ENCODE measurements at places on chromosomes 3 and 15.

GRCh38 chr3:177893331-177893730 is 642.9 kb upstream of the KCNMB2 start:
- no peak for DNase-seq

DNA sequence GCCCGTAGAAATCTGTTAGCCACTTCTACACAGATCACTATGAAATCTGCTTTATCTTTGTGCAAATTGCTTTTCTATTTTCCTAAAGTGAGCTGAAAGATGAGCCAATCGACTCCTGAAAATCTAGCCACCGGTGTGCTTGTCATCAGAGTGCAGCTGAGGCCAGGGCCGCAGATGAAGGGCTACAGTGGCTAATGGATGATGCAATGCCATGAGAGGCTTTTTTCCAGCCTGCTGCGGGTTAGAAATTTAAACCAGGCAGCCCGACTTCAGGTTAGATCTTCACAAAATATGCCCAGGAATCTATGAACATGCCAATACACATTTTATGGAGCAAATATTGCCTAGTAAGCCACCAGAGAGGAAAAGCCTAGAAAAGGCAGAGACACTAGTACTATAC is 948.2 kb upstream of the CFAP20DC start:
- no peak for DNase-seq

GRCh38 chr3:147521646-147522045 is 112.5 kb downstream of the ZIC1 start:
- DNase-seq, result no peak

- peak; percentile 72 for DNase-seq
Observed at GRCh38 chr3:196501316-196502044, 2.1 kb downstream of the RNF168 start.

DNA sequence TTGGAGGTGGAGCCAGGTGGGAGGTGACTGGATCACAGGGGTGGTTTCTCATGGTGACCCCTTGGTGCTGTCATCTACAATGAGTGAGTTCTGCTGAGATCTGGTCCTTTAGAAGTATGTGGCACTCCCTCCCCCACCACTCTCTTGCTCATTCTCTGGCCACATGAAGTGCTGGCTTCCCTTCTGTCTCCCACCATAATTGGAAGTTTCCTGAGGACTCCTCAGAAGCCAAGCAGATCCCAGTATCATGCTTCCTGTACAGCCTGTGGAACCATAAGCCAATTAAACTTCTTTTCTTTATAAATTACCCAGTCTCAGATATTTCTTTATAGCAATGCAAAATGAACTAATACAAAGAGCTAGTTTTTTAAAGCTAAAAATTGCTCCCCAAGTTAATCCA is 54.7 kb downstream of the SLC41A3 start:
- no peak for DNase-seq

DNA sequence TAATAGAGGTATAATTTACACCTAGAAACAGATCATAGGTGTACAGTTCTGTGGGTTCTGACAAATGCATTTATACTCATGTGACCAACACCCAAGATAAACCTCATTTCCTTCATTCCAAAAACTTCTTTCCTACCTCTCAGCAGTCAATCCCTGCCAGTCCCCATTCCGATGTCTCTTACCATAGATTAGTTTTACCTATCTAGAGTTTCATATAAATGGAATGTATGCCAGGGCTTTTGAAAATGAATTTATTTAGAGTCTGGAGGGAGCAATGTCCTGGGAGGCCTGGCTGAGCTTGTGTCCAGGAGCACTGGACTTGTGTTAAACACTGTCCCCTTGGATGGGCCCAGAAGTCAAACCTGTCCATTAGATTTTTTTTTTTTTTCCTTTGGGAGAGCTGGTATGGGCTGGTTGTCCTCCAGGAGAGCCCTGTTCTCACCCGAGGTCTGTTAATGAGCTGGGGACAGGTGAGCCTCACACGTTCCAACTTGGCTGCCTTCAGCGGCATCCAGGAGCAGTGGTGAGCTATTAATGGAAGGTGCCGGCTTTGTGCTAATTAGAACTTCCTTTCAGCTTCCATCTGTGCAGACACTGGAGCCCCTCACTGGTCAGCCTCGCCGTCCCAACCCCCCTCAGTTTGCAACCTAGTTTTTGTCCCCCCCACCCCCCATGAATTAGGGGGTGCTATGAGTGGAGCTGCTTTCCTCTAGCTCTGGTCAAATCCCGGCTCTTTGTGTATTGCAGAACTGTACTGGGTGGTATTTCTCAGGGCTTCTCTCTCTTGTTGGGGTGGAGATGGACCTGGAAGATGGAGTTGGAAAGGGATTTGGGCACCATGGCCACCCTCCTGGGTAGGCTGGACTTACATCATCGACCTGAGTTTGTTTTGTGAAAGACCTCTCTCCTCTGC is 40.7 kb upstream of the POLG start:
- DNase-seq, result no peak

DNA sequence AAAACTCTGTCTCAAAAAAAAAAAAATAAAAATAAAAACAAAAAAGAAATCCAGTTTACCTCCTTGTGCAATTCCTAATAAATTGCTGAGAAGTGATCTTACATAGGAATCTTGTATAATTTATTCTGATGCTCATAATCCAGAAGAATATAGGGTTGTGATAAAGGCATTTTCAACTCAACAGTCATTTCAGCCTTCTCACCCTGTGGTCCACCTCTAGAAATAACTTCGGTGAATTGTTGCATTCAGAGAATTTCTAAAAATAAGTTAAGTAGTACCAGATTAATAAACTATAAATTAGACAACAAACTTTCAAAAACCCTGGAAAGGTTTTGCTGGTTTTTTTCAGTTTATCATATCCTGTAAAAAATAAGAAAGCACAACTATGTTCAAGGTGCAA is 20.2 kb downstream of the RAF1 start:
- DNase-seq, result no peak

DNA sequence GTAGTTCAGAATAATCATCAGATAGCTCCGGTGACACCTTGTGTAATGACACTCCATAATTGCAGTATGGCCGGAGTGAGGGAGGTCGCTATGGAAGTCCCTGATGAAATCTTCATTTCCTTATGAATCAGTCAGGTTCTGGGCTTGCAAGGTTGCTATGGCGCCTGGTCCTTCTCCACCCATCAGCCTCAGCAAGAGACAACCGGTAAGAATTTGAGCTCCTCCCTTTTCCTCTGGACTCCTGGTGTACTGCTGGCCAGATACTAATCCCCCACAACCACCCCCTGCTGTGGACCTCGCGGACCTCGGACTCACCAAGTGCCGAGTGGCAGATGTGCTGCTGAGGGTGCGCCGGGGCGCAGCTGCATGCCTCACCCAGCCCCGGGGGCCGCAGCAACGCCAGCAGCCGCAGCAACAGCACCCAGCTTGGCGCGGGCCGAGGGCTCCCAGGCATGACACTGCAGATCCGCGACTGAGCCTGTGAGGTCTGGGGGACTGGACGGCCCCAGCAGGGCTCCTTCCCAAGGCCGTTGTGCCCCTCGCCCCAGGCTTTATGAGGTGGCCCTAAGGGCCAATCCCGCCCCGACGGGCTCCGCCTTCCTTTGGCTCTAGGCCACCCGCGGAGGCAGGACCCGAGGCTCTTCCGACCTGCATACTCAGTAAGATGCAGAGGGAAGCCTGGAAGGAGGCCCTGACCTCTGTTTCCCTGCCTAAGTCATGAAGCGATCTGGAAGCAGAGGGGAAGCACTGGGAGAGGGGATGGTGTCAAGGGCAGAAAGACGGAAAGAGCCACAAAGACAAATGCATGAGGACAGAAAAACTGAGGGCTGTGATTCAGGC is at the start of gene TIMP4:
TIMP4 (minus strand) TSS at position 526 of the 840 bp plus-strand sequence; CDS start at position 454, 72 bp downstream.
- DNase-seq, result peak; percentile 89

DNA sequence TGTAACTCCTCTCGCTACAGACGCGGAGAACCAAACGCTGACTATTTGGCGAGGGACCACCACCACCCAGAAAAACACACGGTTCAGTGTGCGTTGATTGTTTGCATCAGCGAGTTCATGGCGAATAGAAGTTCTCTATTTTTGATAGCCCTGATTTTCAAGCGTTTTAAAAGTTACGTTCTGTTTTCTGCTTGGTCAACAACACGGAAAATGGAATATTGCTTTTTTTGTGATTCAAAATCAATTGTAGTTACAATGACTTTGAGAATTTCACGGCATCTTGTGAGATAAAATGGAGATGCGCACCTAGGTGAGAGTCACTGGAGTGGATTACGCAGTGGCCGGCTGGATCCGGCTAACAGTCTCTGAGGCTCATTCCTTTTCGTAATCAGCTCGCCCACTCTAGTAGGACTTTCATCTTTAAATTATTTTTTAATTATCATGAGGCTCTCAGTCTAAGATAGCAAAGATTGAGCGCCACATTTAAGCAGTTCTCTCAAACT is 54.8 kb downstream of the CCDC54 start:
- DNase-seq, result no peak

DNA sequence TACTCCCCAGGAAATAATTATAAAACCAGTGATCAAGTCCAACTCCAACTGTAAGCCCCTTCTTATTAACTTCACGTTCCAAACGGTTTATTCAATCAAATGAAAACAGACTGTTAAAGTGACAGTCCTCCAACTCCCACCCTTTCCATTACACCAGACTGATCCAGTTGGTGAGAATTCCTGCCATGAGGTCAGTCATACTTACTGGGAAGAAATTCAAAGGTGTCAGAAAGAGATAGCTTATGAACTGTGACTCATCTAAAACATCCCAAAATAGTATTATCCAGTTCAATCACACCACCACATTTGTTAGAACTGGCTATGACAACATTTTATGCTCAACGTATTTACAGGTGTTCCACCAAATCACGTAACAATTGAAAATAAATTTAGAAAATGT is 19.5 kb downstream of the SMARCC1 start:
- DNase-seq, result no peak

- DNase-seq, result no peak
Observed at GRCh38 chr15:27820722-27821121, 278.4 kb downstream of the OCA2 start.

- no peak for DNase-seq
Observed at GRCh38 chr3:87478716-87479115, 202.3 kb upstream of the POU1F1 start.

DNA sequence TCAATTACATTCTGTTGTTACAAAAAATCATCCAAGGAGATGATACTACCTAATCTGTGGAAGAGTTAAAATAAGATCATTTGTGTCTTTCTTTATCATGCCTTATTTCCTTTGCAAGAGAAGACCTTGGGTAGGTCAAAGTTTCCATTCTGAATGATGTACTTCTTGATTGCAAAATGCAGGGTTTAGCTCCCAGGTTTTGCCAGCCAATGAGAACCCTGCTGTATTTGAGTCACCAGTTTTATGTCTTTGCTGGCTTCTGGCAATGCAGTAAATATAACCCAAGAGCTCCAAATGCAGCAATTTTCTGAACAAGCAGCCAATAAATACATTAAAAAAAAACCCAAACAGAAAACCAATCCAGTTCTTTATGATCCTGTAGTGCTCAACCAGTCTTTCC is 204.9 kb downstream of the CADPS start:
- DNase-seq, result no peak

GRCh38 chr3:187401856-187402255 is 33.7 kb downstream of the RTP4 start:
- DNase-seq, result no peak

GRCh38 chr3:143699424-143699823 is 148.8 kb downstream of the SLC9A9 start:
- no peak for DNase-seq

- no peak for DNase-seq
Observed at GRCh38 chr15:45326280-45326679, 52.1 kb downstream of the GATM start.

GRCh38 chr3:142614059-142614626 is 17.9 kb downstream of the PLS1 start:
- DNase-seq, result no peak

GRCh38 chr3:117617906-117618305 is 908.3 kb downstream of the TUSC7 start:
- no peak for DNase-seq

DNA sequence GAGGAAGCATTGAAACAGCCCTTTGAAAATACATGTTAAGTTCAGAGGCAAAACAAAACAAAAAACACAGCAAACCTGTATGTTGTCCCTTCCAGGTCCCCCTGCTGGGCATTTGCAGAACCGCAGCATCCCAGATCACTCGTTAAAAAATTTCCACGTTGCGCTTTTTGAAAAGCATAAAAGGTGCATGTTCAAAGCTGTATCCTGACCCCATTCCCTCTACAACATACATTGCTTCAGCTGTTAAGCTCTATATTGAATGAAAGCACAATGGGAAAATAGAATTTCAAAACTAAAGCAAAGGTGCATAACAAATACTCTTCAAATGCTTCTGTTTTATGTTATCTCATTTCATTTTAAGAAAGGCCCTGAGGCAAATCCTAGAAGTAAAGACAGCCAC is 328.3 kb downstream of the THSD4 start:
- DNase-seq, result no peak

- no peak for DNase-seq
Observed at GRCh38 chr3:53412953-53413352, 65.6 kb upstream of the DCP1A start.

DNA sequence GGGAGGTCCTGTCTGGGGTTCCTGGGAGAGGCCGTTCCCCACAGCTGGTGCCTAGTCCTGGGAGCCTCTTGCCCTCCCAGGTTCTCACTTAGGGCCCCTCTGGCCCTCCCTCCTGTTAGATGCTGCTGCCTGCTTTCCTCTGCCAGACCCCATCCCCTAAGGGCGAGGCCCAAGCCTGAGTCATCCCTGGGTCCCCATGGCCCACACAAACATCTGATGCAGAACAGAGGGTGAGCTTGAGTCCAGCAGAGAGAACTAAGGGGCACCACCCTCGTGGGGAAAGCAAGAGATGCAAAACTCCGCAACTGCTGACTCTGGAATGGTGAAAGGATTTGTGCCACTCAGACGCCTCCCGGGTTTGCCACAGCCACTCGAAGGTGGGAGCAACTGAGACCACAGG is 58.8 kb upstream of the TRPM1 start:
- peak; percentile 69 for DNase-seq
